ENCODE measurements at places on chromosomes 11 and 22.
A peak's percentile ranks its signal among the peaks of the same experiment; 100 is the strongest.

DNA sequence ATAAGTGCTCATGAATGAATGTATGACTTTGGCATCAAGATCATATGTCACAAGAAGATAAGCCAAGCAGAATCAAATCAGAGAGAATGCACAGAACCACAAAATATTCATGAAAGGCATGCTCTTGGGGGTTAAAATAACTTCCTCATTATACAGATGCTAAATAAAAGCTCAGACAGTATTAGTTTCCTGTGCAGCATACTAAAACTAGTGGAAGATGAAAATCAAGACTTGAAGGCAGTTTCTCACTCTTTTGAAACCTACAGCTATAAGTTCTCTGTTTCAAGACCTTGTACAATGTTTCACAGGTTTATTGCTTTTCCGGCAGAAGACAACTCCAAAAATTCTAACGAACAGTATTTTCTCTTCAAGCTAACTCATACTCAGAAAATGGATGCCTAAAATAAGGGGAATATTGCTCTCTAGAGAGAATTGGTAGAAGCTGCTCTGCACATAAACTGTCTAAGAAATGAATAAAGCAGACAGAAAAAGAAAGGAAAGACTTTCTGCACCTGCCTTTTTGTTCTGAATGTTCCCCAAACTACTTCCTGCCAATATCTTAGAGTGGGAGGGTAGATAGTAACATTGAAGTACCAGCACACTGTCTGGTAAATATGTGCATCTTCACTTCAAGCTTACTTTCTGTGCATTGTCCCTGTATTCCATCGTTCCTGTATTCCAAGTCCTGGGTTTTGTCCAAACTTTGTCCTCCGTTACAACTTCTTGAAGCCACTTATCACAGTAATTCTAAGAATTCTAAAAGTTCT lies 639.4 kb upstream of the FAT3 start:
- peak; percentile 71 for DNase-seq

GRCh38 chr22:21710156-21710555 lies 25.4 kb downstream of the YPEL1 start:
- no peak for DNase-seq

DNA sequence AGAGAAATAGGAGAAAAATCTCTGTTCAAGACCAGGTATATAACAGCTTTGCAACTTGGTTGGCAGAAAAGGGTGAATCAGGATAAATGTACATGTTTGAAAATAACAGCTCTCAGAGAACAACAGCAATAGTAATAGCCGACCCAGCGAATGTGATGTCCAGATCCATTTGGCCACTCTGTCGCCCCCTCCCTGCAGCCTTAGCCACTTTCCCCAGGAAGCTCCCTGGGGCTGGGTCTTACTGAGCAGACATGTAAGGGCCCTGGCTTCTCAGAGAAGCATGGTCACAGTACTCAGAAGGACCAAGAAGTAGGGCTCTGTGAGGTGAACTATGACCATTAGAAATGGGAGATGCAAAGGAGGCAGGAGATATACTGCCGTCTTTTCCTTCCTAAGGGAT lies 154.1 kb upstream of the SNX19 start:
- no peak for DNase-seq

DNA sequence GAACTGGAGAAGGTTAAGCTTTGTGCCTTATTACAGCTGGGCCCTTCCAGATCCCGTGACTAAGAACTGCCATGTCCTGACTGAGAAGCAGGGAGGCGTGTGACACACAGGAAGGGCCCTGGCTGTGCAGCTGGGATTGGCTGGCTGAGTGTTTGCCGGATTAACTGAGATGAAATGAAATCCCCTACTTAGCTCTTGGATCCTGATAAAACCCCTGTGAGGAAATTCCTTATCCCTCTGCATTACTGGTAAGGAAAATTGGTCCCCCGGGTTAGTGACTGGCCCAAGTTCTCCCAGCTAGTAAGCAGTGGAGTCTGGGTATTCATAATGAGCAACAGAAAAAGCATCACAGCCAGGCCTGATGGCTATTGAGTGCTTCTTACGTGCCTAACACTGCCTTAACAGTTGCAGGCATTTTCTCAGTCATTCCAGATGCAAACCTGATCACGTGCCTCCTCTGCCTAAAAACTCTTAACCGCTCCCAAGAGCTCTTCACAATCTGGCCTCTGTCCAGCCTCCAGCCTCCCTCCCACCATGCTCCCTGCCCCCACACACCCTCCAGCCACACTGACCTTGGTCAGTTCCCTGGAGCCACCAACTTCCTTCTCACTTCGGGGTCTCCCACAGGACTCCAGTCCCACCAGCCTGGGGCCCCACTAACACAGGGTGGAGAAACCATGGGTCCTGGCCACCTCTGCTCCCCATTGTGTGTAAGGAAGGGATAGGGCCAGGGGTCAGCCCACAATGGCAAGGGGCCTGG lies 37.8 kb downstream of the ARRB1 start:
- DNase-seq, result peak; percentile 93

- peak; percentile 46 for DNase-seq
These were observed 39.0 kb upstream of the ADA2 start for GRCh38 chr22:17258015-17258787.

- no peak for DNase-seq
These were observed 217.3 kb upstream of the NARS2 start for GRCh38 chr11:78791964-78792363.

DNA sequence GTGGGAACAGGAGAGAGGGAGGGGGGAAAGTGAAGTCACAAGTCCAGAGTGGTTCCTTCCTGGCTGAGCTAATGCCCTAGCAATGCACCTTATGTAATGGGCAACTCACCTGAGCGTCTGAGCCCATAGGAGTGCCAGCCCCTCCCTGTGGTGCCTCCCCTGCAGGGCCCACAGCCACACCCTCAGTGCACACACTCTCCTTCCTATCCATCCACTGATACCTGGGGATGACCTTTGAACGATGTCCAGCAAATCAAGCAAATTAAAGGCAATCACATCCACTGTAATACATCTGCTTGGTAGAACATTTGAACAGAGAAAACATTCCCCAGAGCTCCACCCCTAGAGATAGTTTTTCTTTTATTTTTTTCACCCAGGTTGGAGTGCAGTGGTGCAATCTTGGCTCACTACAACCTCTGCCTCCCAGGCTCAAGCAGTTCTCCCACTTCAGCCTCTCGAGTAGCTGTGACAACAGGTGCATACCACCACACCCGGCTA lies 19.6 kb upstream of the MICAL2 start:
- DNase-seq, result no peak

DNA sequence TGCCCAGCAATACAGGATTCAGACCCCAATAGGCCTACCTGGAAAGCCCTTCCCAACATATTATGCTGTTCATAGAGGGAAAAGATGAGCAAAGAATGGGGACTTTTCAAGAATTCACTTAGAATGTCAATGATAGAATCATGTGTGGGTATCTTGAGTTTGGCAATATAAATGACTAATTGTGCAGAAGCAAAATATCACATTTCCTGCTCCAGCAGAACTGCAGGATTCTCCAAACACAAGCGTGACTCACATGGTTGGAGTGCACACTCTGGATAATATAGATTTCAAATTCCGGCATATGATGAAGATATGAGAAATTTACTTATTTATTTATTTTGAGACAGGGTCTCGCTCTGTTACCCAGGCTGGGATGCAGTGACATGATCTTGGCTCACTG lies 12.5 kb upstream of the APOL5 start:
- no peak for DNase-seq

- DNase-seq, result no peak
These were observed 17.4 kb downstream of the LUZP2 start for GRCh38 chr11:24514219-24514594.

GRCh38 chr22:49156662-49157285 lies 670.9 kb downstream of the BRD1 start:
- DNase-seq, result no peak

DNA sequence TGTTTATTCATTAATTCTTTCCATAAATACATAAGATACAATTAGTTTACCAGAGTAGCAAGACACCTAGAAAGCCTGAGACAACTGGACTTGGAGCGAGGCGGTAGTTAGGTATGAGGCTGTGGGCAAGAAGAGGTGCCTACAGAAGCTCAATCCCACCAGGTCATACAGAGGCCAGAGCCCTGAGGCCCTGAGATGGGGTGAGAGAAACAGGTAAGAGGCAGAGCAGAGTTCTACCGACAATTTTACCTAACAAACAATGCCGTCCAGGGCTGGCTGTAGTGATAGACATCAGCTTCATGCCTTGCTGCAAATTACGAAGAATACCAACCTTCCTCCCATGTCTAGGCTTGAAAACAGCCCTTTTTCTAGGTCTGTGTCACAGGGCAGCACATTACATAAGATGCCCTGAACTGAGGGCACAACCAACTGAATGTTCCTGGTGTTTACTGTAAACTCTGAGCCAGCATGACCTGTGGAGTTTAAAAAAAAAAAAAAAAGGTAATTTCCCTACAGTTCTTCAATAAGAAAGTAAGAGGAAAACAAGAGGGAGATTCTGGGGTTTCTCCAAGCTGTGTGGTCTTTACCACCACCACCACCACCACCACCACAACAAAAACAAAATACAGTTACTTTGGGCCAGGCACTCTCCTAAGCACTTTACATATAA lies 105.8 kb downstream of the GAB2 start:
- DNase-seq, result no peak

- DNase-seq, result peak; percentile 35
These were observed 328.8 kb upstream of the PITPNB start for GRCh38 chr22:28247667-28248363.

GRCh38 chr11:132408877-132409276 lies 1038.5 kb downstream of the NTM start:
- DNase-seq, result no peak

DNA sequence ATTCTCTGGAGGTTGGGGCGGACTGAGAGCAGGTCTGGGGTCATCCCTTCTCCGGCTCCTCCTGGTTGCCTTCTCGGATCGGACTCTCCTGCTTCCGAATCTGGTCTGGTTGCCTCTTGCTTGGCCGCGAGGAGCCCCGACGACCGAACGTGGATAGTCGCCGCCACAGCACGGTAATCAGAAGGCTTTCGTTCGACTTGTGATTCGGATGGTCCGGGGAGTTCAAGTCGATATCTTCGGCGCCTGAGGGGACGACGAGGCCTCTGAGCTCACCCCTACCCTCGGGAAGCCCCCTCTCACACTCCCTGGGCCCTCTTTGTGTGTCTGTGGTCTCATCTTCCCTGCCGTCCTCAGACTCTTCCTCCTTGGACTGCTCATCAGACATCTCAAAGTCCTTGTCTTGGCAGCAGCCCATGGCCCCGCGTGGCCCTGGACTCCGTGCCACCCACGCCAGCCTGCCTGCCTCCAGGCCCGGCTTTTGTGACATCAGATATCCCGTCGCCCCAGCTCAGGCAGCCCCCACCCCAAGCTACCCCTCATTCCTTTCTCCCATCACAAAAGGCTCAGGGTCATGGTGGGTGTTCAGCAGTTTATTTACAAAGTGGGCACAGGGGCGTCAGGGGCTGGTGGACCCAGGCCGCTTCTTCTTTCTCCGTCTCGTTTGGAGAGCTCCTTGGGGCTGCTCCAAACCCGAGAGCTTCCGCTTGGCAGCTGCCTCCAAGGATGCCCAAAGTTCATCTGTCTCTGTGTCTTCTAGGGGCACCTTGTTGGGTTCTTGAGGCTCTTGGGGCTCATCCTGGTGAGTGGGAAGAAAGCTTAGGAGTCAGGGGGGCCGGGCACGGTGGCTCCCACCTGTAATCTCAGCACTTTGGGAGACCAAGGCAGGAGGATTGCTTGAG lies at the start of gene TEX54:
Gene TEX54, minus strand, starts transcription at position 506 of the 899 bp plus-strand sequence.
- DNase-seq, result no peak

- DNase-seq, result no peak
These were observed 21.8 kb downstream of the RPL3 start for GRCh38 chr22:39297490-39298240.

GRCh38 chr11:78025378-78025777 lies 2.3 kb upstream of the KCTD14 start:
- DNase-seq, result no peak

DNA sequence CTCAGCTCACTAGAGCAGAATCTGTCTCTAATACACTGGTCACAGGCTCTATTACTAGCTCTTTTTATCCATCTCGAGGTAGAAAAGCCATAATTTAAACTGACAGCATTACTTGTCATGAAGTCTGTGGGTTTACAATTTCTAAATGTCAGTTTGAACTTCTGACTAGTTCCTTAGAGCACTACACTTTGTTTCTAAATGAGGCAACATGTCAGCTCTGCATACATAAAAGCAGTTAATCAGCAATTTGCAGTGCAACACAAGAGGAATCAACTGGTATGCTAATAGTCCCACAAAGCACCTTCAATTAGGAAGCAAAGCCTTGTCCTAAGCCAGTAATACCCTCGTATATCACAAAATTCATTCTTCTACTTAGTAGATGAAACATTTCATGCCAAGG lies 321.3 kb downstream of the TTC28 start:
- DNase-seq, result no peak

- peak; percentile 93 for DNase-seq
These were observed 111.2 kb upstream of the THY1 start for GRCh38 chr11:119533921-119534736.

DNA sequence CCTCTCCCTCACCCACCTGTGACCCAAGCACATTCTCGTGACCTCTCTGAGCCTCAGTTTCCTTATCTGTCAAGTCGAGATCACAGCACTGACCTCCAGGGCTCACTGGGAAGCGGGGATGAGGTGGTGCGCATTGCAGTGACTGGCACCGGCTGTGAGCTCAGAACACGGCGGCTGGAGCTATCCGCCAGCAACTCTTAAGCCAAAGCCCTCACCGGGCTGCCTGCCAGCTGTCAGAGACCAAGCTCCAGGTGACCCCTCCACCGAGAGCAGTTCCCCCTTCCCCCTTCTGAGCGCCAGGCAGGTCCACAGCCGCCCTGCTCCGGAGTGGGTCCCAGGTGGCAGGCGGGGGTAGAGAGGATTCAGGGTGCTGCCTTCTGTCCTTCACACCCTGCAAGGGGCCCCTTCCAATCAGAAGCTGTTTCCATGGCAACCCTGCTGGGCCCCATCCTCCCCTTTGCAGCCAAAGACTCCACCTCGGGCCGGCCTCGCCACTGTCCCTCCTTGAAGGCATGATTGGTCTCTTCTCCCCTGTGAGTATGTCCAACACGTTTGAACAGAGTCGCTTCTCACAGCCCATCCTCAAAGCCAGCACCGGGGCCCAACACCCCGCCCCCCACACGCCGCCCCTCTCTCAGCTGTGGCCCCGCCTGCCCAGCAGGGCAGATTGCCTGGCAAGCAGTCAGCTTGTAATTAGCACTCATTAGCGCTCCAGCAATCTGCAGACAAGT lies 98.7 kb downstream of the WNT7B start:
- DNase-seq, result no peak

GRCh38 chr22:43481568-43482317 lies 69.9 kb downstream of the MPPED1 start:
- DNase-seq, result peak; percentile 35

- DNase-seq, result peak; percentile 36
These were observed 5.5 kb upstream of the NEAT1 start for GRCh38 chr11:65416841-65417701.

- DNase-seq, result no peak
These were observed 246.8 kb downstream of the BUD13 start for GRCh38 chr11:116525961-116526495.

GRCh38 chr11:8192896-8193209 lies 24.0 kb upstream of the RIC3 start:
- DNase-seq, result no peak
